ENCODE measurements at places on chromosomes 5 and 9.

GRCh38 chr9:82168585-82168984 is 180.0 kb downstream of the SPATA31D1 start:
- ATAC-seq = no peak

DNA sequence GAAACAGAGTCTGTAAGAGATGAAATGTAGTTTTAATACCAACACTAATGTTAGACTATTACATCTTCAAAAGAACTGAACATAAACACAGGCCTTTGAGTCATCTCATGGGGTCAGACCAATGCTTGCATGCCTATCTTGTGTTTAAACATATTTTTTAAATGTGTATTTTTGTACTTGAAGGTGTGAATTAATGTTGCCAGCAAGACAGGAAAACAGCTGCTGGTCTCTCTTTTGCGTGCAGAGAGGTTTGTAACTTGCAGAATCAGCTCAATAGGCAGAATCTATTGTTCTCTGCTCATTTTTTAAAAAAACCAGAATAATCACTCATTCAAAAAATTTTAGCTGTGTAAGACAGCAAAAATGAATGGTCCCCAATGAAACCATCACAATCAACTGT is 180.2 kb downstream of the ALDH1A1 start:
- no peak for ATAC-seq

GRCh38 chr5:174065528-174066197 is 20.2 kb downstream of the NSG2 start:
- ATAC-seq = no peak

- ATAC-seq = peak; percentile 54
Observed at GRCh38 chr5:141914199-141914743, 9.4 kb upstream of the DELE1 start.

GRCh38 chr9:113995963-113996362 is 82.1 kb downstream of the AMBP start:
- no peak for ATAC-seq

GRCh38 chr5:11050596-11051304 is 289.7 kb upstream of the DAP start:
- ATAC-seq = no peak

DNA sequence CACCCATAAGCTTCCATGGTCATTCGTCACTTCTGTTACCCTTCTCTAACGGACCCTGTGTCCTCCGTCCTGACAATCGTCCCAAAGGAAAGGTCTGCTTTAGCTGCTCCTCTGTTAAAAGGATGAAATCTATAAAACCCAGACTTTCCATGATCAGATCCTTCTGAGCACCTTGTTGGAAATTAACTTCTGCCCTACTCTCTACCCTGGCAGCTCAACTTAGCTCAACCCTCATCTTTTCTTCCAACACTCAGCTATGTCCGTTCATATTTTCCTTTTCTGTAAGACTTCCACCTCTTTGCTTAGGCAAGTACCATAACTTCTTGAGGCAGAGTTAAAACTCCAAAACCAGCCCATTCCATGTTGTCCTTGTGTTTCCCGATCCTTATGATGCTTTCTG is 205.4 kb downstream of the SPATA31A6 start:
- no peak for ATAC-seq

- no peak for ATAC-seq
Observed at GRCh38 chr5:102625928-102626327, 127.1 kb upstream of the SLCO6A1 start.

- no peak for ATAC-seq
Observed at GRCh38 chr5:17803971-17804370, 169.7 kb downstream of the TAF11L14 start.

GRCh38 chr5:95331358-95331757 is 46.5 kb upstream of the MCTP1 start:
- ATAC-seq = no peak

DNA sequence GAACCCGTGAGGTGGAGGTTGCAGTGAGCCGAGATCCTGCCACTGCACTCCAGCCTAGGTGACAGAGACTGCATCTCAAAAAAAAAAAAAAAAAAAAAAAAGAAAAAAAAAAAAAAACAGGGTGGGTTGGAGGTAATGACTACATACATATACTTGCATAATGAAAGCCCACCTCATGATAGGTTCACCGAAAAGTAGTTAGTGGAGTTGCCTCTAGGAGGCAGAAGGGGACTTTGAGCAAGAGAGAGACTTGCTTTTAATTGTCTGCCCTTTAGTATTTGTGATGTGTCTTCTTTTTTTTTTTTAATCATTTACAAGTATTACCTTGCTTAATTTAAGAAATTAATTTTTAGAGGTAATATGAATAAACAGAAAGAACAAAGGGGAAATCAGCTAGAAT is 99.8 kb downstream of the PPARGC1B start:
- ATAC-seq = no peak

DNA sequence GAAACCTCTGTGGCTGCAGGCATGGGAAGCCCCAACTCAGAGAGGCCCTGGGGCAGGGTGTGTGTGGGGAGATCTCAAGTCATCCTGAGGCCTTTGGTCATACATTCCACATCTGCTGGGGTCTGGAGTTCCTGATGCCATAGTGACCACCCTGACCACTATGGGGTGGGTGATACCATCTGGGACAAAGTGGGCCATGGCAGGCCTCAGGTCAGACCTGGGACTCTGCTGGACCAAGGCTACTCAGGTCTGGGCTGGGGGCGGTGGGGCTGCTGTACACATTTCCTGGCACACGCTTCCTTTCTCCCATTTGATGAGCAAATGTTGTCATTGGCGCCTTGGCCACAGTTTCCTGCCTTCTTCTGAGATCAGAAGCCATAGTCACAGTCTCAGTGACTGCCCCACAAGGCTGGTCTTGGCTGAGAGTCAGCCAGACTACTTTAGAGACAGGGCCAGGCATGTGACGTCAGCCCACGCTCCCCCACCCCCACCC is 15.1 kb upstream of the ACSL6 start:
- ATAC-seq = peak; percentile 82

- no peak for ATAC-seq
Observed at GRCh38 chr5:84378961-84379360, 5.7 kb downstream of the EDIL3 start.

GRCh38 chr5:179955630-179956029 is 47.9 kb upstream of the TBC1D9B start:
- no peak for ATAC-seq

- no peak for ATAC-seq
Observed at GRCh38 chr5:35477911-35478310, 139.8 kb upstream of the SPEF2 start.

- ATAC-seq = peak; percentile 83
Observed at GRCh38 chr9:109463924-109464625, 34.0 kb downstream of the PTPN3 start.

DNA sequence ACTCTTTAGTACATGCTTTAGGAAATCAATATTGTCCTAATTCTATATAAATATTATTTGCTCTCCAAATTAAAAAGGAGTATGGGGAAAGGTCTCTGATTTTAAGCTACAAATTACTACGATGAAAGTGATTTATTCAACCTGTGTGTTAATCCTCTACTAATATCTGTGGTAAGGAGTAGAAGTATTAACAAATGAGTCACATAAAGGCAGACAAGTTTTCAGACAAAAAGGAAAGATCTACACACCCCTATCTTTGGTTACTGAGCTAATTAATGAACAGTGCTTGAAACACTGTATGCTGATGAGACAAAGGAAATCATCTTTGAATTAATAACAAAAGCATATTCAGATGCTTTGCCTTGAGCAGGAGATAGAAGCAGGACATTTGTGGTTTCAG is 15.9 kb downstream of the LOX start:
- ATAC-seq = no peak

DNA sequence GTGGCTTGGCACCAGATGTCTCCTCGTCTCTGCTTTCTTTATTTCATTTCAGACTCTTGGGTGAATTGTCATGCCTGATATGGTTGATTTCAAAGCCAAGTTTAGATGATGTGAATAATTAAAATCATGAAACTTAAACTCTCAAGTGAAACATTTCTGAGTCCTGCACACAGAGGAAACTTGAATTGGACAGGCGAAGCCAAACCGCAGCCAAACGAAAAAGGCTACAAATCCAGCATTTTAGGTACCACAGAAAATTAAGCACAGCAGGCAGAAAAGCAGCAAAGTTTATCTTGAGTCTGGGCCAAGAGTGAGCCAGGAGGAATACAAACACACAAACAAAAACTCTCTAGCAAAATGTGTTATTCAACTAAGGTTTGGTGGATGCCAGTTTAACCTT is 659.8 kb upstream of the KLF4 start:
- ATAC-seq = no peak

GRCh38 chr5:37121027-37121426 is 128.1 kb downstream of the CPLANE1 start:
- ATAC-seq = no peak

- ATAC-seq = no peak
Observed at GRCh38 chr5:99334936-99335335, 406.1 kb upstream of the CHD1 start.

All from activated T-helper 17 cell treated with anti-CD3 and anti-CD28 coated beads, Interleukin-2, amount 50 U/mL, for 72 hours (primary cell).